ENCODE measurements at places on chromosomes 4 and X.

GRCh38 chr4:139152249-139152648 is 24.8 kb downstream of the ELF2 start:
- H3K4me3 ChIP-seq, result no peak overlapping the region
- no peaks in the 10 kb centered on the region for H3K27me3 ChIP-seq
- no peak for DNase-seq

DNA sequence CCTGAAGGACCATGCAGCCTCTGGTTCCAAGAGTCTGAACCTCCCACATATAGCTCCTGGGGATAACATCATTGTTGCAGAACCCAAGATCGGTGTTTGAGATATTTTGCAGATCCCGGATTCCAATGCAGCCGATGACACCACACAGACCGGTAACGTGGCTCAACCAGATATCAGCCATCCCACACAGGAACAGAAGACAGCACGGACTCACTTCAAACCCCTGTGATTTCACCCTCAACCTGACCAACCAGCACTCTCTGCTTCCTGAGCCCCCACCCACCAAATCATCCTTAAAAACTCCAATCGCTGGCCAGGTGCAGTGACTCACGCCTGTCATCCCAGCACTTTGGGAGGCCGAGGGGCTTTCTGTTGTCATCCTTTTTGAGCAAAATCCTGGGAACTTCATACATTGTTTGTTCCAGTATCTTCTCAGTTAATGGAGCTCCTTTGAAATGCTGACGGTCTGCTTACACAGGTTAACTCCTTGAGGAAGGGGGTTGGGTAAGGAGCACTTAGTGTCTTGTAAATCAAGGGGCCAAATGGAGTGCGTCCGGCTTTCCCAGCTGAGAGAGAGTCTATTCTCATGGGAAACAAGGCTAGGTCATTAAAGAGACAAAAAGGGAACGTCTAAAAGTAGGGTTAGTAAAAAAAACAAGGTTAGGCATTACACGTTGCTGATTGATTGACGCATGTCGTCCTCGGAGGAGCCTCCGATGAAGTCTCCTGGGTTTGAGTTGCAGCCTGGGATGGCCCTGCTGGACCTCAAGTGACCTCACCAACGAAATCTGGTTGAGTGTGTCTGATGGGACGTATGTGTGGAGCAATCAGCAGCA is 230.4 kb downstream of the CRLF2 start:
- peaks cover 33% of the 10 kb centered on the region for H3K27me3 ChIP-seq
- peaks cover 17% of the 10 kb centered on the region for H3K4me1 ChIP-seq
- DNase-seq, result no peak
- peaks cover 4% of the 10 kb centered on the region for H3K36me3 ChIP-seq
- H3K27ac ChIP-seq, result no peak overlapping the region
- no peak overlapping the region for H3K4me3 ChIP-seq

DNA sequence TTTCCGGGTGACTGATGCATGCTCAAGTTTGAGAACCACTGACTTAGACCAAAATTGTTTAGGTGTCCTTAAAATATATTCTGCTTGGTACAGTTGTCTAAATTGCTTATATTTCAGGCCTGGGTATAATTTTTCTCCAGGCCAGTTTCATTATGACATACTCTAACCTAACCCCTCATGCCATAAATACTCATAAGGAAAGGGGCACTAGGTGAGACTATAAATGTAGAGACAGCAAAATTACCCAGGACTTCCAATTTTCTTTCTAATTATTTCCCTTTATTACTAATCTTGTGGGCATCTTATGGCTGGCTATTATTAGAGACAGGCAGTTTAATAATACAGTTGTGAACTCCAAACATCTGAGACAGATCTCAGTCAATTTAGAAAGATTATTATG is 150.2 kb downstream of the RRAGB start:
- no peak overlapping the region for H3K27ac ChIP-seq
- H3K36me3 ChIP-seq, result no peaks in the 10 kb centered on the region
- DNase-seq, result no peak
- peaks cover 40% of the 10 kb centered on the region for H3K27me3 ChIP-seq

DNA sequence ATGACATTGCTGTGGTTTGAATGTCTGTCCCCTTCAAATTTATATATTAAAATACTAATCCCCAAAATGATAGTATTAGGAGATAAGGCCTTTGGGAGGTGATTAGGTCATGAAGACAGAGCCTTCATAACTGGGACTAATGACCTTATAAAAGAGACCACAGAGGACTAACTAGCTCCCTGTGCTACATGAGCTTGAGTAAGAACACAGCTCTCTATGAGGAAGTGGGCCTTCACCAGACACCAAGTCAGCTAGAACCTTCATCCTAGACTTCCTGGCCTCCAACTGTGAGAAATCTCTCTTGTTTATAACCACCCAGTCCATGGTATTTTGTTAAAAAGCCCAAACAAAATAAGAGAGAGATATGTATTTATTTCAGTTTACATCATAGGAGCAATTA is 242.2 kb upstream of the CTSO start:
- H3K36me3 ChIP-seq, result no peaks in the 10 kb centered on the region
- H3K27me3 ChIP-seq, result no peaks in the 10 kb centered on the region
- H3K4me3 ChIP-seq, result no peak overlapping the region
- DNase-seq, result no peak

DNA sequence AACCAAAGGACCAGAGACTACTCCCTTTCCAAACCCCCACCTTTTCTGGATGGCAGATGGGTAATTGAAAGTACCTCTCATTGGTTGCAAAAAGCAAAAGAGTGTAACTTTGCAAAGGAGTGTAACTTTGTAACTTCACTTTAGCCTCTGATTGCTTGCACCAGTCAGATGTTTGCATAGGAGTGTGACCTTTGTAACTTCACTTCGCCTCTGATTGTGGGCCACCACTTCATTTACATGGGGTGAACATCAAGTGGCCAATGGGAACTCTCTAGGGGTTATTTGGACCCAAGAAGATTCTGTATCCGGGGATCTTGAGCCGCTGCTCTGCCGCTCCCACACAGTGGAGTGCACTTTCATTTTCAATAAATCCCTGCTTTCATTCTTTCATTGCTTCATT is 9.9 kb upstream of the SLC25A43 start:
- H3K36me3 ChIP-seq, result no peaks in the 10 kb centered on the region
- H3K4me1 ChIP-seq, result no peaks in the 10 kb centered on the region
- H3K4me3 ChIP-seq, result no peak overlapping the region
- no peak overlapping the region for H3K27ac ChIP-seq

DNA sequence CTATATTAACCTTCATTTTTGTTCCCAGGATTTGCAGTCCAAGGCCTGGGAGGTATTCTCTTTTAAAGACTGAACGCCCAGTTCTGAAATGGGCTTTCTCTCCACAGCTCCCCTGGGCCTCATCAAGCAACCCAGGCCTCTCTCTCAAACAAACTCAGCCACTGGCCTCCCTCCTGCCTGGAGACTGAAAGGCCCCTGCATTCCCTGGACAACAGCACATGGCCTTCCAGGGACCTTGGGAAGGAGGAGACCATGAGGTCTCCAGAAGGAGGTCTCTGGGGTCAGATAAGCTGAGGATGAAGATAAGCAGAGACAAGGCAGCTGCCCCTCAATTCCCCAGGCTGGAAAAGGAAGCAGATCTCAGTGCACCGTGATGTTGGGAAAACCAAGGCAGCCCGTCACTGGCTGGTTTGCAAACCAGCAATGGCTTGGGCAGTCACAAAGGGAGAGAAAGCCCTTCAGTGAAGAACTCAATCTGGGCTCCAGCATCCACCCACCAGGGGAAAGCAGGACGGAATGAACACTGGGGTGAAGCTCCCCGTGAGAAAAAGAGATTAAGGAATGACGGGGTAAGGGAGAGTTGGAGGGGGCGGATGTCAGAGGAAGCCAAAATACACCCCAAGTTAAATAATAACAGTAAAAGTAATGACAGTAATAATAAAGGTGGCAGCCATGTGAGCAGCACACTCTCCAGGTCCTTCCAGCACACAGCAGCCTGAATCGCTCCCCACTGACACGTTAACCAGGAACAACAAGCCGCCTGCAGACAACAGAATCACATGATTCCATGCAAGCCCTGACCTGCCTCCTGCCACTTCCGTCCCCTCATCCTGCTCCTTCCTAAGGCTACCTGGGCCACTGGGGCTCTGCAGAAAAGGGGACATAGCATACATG is 22.3 kb downstream of the AMOT start:
- no peak for DNase-seq
- peaks cover 2% of the 10 kb centered on the region for H3K36me3 ChIP-seq
- no peak overlapping the region for H3K4me3 ChIP-seq
- no peaks in the 10 kb centered on the region for H3K27me3 ChIP-seq
- H3K27ac ChIP-seq, result peak overlapping the region; percentile 19

DNA sequence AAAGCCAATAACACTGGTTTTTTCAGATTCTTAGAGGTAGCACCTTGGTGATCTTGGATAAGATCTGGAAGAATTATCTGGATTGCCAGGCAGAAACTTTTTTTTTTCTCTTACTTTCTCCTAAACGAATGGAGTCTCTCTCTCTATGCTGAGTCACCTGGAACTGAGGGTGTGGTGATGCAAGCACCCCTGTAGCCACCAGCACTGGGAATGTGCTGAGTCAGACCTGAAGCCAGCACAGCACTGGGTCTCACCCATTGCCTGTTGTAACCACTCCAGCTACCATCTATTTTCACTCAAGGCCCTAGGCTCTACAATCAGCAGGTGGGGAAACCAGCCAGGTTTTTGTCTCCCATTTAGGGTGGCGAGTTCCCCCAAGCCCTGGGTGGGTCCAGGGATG is 923.8 kb downstream of the RAPGEF2 start:
- H3K4me3 ChIP-seq, result no peak overlapping the region
- H3K4me1 ChIP-seq, result no peaks in the 10 kb centered on the region
- no peak overlapping the region for H3K27ac ChIP-seq
- DNase-seq, result no peak
